Activated gamma-delta T cell treated with Interleukin-2 at 50 U/mL for 16 hours (primary cell): ENCODE measurements at places on chromosomes 1 and 21.

DNA sequence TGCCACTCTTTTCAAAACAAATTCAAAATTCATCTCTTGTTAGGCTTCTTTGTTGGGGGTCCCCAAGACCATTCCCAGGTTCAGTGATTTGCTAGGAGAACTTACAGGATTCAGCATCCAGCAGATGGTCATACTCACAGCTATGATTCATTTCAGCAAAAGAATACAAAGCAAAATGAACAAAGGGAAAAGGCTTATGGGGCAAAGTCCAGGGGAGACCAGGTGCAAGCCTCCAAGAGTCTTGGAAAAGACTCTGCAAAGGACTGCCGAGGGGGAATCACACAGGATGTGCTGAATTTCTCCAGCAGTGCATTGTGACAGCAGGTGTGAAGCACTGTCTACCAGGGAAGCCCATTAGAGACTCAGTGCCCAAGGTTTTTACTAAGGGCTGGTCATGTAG, 7.3 kb downstream of the TRAF5 start:
- DNase-seq, result no peak

GRCh38 chr1:231855361-231855760, 228.8 kb downstream of the DISC1 start:
- no peak for DNase-seq

GRCh38 chr1:115426956-115427355, 88.9 kb upstream of the NGF start:
- no peak for DNase-seq

GRCh38 chr1:246661451-246661850, 62.8 kb upstream of the SCCPDH start:
- DNase-seq, result no peak

DNA sequence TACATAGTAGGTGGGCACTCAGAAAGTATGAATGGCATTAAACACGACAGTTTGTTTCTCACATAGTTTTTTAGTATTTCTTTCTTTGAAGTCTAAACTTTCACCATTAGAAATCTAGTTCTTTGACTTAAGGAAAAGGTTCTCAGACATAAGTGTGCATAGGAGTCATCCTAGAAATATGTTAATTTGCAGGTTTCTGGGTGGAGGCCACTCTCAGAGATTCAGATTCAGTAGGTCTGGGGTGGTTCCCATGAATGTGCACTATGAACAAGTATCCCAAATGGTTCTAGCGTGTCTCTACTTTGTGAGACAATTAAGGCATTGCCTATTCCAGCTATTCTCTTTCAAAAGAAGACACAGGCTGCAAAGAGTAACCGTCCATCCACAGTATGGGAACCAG, 119.3 kb downstream of the NGF start:
- no peak for DNase-seq

DNA sequence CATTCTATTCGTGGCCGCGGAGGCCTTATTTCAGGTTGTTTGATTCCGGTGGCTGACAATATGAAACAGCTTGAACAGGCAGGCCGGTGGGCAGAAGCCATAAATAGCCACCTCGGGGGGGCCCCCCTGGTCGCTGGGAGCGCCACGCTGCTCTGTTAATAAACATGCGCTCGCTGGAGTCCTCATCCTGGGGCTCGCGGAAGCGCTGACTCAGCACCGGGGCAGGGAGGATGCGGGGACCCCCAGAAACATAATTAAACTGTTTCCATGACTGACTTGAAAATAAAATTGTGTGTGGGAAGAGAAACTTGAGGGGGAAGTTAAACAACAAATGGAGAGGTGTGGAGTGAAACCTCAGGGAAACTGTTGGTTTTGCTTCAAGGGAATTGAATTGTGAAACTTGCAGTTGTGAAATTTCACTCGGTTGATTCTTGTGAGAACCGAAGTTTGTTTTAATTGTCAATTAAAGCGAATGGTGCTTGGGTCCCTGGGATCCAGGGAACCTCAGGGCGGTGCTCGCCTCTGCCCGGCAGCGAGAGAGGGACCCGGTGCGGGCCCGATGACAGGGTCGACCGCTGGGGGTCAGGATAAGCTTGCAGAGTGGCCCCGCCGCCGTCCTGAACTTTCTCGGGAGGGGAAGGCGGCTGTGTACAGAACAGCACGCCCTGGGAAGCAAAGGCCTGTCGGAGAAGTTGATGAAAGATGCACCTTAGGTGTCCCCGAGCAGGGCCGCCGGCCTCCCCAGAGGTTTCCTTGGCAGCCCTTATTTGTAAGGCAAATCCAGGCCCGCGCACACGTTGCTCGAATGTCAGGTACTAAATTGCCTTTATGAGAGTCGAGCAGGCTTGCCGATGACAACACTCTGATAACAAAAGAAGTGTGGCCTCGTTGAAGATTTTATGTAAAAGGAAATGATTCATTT, 176.9 kb upstream of the LMO4 start:
- DNase-seq, result peak; percentile 9

GRCh38 chr1:25798666-25799351, 1.2 kb upstream of the SELENON start:
- no peak for DNase-seq

GRCh38 chr1:216528816-216529215, 105.6 kb upstream of the USH2A start:
- no peak for DNase-seq

DNA sequence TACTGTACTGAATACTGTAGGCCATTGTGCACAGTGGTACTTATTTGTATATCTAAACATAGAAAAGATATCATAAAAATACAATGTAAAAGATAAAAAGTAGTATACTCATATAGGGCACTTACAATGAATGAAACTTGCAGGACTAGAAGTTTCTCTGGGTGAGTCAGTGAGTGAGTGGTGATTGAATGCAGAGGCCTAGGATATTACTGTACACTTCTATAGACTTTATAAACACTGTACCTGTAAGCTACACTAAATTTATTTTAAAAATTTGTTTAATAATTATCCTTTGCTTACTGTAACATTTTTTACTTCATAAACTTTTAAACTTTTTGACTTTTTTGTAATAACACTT, 82.5 kb downstream of the FGGY start:
- DNase-seq, result no peak

GRCh38 chr1:116377541-116378529, 4.8 kb downstream of the ATP1A1 start:
- peak; percentile 19 for DNase-seq

- DNase-seq, result peak; percentile 97
Measured at GRCh38 chr1:37931361-37932158, 15.3 kb downstream of the INPP5B start.

GRCh38 chr1:150555198-150555970, 6.2 kb downstream of the ADAMTSL4 start:
- no peak for DNase-seq

GRCh38 chr1:204453141-204453772, 41.3 kb downstream of the PIK3C2B start:
- peak; percentile 69 for DNase-seq

DNA sequence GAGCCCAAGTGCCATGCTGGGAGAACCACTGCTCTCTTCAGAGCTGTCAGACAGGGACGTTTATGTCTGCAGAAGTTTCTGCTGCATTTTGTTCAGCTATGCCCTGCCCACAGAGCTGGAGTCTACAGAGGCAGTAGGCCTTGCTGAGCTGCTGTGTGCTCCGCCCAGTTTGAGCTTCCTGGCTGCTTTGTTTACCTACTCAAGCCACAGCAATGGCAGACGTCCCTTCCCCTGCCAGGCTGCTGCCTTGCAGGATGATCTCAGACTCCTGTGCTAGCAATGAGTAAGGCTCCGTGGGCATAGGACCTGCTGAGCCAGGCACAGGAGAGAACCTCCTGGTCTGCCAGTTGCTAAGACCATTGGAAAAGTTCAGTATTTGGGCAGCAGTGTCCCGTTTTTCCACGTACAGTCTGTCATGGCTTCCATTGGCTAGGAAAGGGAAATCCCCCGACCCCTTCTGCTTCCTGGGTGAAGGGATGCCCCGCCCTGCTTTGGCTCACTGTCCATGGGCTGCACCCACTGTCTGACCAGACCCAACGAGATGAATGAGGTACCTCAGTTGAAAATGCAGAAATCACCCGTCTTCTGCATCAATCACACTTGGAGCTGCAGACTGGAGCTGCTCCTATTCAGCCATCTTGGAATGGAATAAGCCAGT, 31.9 kb downstream of the CYP4B1 start:
- DNase-seq, result no peak

- DNase-seq, result no peak
Measured at GRCh38 chr1:23450894-23451293, 26.3 kb upstream of the TCEA3 start.

- no peak for DNase-seq
Measured at GRCh38 chr1:33898406-33898805, 34.5 kb downstream of the HMGB4 start.

DNA sequence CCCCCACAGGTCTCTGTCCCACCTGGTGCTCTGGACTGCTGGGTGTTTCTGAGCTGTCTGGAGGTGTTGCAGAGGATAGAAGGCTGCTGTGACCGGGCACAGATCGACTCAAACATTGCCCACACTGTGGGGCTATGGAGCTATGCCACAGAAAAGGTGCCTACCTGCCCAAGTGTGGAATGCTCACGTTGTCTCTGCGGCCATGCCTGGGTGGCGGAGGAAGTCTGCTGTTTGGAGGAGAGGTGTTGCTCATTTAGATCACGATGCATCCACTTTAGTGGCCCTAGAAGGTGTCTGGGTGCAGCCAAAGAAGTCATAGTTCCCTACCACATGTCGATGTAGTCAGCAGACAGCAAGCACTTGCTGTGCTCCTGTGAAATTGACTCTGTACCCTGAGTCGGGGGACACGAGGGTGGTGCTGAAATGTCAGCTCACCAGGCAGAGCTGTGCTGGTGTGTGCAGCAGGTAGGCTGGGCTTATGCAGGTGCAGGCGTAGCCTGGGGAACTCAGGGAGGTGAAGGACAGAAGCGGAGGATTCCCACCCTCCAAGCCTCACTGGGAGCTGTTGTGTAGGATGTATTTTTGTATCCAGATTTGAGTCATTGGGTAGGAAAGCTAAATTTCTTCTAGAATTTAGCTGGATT, 32.8 kb upstream of the PWP2 start:
- no peak for DNase-seq

DNA sequence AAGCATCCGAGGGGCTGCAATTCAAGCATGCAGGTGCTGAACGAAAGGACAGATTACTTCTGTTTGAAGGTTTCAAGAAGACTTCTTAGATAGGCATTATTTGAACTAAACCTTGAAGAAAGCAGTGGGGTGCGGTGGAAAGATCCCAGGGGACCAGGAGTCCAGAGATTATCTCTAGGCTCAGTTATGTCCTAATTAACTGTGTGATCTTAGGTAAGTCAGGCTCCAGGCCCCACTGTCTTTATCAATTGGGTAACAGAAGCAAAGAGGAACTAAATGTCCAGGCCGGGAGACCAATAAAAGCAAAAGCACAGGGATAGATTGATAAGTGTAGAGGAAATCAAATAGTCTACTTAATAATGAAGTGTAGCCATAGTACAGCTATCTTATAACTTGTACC, 72.9 kb upstream of the CDC42BPA start:
- DNase-seq, result no peak

- DNase-seq, result no peak
Measured at GRCh38 chr1:22257290-22258275, 114.7 kb upstream of the WNT4 start.

DNA sequence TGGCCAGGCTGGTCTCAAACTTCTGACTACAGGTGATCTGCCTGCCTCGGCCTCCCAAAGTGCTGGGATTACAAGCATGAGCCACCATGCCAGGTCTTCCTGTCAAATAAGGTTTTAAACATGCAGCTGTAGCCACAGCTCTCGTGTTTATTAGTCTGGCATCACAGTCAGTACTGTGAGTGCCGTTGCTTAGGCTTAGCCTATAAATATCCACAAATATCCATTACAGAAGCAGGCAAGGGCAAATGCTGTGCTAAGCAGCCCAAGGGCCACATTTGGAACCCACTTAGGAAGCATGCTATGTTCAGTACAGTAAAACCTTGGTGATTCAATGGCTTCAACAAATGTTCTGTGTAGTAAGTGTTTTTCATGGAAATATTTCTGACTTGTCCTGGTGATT, 75.9 kb downstream of the KIF1B start:
- no peak for DNase-seq

- DNase-seq, result no peak
Measured at GRCh38 chr1:21436488-21437340, 3.2 kb upstream of the NBPF3 start.

- DNase-seq, result no peak
Measured at GRCh38 chr1:1432951-1433803, 2.3 kb upstream of the VWA1 start.

DNA sequence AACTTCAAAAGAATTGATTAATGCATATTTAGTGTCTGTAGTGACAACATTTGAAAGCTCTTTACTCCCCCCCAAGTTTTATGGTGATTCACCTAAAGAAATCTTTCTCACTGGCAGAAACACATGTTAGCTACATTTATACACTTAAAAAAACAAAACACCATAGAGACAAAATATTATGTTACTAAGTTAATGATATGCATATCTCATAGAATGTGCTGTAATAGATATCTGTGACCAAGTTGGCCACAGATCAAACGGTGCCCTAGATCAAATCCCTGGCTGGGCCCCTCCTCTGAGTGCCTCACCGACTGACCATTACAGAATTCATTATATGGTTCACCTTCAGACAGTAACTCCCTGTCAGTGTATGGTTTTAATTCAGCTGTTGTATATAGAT, 322.1 kb upstream of the LYPLAL1 start:
- no peak for DNase-seq

DNA sequence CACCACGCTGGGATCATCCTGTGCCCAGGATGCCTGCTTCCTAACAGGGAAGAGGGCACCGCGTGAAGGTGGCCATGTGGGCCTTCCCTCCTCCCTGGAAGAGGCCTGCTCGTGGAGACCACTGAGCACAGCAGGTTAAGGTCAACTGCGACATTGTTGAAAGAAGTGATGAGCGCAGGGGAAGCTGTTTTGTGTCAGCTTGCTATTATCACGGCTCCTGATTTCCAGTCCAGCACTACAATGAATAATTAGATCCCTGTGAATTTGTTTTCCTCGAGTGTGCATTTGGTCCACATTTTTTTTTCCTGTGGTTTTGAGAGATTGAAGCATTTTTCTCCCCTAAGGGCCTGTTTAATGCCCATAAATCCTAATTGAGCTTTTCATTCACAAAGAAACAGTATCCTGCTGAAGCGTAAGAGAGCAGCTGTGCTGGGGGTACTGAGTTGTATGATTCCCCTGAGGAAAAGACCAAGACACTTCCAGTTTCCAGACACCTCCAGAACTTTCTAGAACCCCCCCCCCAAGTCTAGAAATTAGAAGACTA, 204.9 kb downstream of the KCNJ6 start:
- no peak for DNase-seq

DNA sequence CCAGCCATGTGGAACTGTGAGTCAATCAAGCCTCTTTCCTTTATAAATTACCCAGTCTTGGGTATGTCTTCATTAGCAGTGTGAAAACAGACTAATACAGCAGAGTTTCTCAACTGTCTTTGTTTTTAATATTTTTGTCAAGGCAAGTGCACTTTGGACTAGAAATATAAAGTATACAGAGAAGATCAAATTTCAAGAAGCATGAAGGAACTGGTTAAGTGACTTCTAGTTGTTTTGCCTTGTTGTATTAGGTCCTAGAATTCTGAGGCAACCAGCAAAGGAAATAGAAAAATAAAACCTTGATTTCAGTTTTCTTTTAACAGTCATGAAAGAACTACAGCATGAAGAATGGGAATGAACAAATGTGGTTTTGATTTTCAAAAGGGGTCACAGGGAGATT, 131.1 kb upstream of the PTGFR start:
- DNase-seq, result no peak

- DNase-seq, result no peak
Measured at GRCh38 chr1:20189664-20190063, 3.3 kb upstream of the PLA2G2C start.

GRCh38 chr1:39940253-39940652, 14.7 kb upstream of the MFSD2A start:
- no peak for DNase-seq
